GM12892 (cell line): ENCODE measurements at places on chromosomes 16 and 17.

DNA sequence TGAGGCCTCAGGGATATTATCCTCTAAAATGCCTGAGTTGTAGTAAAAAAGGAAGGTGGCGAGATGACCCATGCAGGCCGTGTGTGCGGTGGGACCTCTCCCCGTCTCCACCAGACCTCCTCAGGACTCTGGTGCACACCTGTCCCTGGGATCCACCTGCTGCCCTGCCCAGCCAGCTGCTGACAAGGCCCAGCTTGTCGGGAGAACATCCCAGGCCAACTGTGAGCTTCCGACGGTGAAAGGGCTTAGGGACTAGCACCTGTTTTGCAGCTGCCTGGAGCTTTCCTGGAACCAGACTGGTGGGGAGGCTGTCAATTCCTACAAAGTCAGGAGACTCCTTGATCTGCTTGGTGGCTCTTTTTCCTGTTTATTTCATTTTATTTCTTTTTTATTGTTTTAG, 11.6 kb downstream of the IL34 start:
- no peak for DNase-seq

DNA sequence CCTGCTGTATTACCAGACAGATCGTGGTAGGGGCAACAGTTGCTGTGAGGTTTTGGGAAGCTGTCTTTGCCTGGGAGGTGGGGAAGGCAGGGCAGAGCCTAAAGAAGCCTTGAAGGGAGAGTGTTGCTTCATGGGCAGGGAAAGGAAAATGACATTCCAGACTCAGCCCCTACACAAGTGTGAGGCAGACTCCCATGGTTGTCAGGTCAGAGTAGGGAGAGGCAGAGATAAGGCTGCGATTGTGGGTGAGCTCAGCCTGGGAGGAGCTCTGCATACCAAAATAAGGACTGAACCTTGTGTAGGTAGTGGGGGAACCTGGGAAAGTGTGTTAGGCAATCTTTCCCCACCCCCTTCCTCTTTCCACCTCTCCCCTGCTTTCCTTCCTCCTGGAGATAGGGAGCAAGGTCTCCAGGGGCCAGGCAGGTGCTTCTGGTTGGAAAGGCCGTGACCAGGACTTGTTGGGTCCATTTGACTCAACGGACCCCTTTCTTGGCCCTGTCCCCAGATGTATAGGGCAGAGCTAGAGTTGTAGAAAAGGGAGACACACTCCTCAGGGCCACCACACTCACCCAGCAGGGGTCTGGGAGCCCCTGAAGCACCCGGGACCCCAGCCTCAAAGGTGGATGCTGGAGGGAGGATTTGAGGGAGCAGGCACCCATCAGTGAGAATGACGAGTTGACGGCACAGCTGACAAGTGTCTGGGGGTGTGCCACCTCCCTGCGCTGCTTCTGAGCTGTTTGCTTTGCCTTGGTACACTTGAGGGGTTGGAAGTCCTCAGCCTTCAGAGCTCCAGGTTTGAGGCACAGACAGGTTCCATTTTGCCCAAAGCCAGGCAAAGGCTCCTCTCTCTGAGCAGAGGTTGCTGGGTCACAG, 18.5 kb upstream of the TOB1 start:
- no peak for DNase-seq

- no peak for DNase-seq
Measured at GRCh38 chr17:80124351-80124981, 22.5 kb downstream of the EIF4A3 start.

GRCh38 chr17:77328823-77329740, 188.3 kb downstream of the SEC14L1 start:
- no peak for DNase-seq

DNA sequence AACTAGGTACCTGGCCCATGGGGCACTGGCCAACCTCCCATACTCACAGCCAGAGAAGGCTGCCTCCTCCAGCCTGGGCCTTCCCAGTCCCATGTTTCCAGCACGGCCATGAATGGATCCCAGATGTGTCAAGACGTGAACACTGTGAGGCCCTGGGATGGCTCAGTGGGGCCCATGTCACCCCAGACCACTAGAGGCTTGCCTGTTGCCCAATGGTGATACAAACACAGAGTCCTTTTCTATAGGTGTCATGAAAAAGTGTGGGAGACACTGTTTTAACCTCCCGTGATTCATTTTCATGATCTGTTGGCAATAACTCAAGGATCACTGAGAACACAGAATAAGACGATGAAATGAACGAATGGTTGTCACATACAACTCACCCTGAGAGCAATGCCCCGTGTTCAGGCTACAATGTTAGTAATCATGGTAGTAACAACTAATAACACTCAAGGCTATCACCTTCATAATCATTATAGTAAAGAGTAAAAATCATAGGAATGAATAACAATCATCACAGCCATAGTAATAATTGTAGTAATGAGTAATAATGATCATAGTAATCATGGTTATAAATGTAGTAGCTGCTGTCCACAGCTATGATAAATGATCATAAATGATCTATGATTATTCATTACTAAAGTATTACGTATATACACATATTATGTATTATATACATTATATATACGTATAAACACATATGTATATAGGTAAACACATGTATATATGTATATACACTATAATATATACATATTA, 64.0 kb downstream of the DYNLRB2 start:
- no peak for DNase-seq

DNA sequence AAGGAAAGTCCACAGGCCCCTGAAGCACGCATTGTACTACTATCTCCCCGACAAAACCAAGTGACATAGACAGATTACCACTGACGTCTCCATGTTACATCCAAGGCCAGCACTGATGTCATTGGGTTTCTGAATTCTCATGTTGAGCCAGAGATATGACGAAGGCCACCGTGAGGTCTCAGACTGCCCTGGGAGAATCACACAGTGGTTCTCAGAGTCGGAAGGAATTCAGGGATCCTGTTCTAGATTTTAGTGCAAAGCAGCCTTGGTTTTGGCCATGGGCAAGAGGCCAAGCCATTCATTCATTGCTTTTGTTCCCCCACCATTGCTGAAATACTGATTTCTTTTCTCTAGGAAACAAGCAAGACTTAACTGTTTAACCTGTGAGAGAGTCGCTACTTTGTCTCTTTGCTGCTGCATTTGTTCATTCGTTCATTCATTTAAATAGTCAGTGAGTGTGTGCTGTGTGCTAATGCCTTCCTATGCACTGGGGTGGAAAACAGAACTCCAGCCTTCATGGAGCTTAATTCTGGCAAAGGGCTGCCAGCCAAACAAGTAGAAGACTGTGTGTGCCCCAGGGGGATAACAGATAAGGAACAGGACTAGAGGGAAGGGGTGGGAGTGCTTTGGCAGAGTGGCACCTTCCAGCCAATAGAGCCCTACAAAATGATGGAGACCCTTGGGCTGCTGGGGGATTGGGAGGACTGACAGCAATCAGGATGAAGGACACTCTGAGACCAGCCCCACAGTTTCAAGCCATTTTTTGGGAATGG, 222.3 kb downstream of the MSI2 start:
- DNase-seq = no peak

DNA sequence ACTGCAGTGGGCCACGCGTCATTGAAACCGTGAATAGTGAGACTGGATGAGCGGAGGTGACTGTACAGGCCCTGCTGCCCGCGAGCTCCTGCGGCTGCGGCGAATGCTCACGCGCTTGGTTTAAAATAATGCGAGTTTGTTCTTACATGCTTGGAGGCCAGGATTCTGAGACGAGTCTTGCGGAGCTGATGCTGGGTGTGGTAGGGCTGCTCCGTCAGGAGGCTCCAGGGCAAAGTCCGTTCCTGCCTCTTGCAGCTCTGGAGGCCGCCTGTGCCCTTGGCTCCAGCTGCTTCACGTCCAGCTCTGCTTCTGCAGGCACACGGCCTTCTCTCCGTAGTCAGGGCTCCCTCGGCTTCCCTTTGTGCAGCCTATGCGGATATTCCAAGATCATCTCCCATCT, 9.5 kb downstream of the ACSF3 start:
- no peak for DNase-seq

- DNase-seq = no peak
Measured at GRCh38 chr17:77345260-77345910, 204.6 kb downstream of the SEC14L1 start.

GRCh38 chr17:46984341-46984740, 5.3 kb upstream of the RPRML start:
- DNase-seq = no peak

GRCh38 chr16:27778926-27779570, 229.1 kb downstream of the KATNIP start:
- no peak for DNase-seq

DNA sequence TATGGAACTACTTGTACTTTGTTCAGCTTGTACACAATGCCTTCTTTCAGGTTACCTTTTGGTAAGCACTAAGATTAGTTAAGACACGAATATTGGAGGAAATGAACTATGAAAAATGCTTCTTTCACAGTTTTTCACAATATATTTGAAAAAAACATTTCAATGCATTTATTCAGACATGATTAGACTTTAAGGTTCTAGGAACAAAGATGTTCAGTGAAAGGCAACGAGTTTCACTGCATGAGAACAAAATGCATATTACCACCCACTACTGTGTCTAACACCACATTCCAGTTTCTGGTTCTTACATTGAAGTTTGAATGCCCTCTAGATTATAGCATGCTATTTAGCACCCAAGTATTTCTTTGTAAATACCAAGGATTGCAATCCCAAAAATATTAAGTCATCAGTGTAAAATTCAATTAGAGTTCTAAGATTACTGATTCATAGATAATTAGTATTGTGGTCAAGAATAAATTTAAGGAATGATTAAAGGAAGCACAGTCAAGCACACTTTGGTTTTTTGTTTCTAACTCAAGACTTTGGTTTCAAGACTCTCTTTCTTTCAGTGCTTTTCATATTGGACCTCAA, 261.7 kb downstream of the CEP112 start:
- no peak for DNase-seq

GRCh38 chr17:65942592-65942991, 249.3 kb downstream of the CEP112 start:
- DNase-seq = no peak

DNA sequence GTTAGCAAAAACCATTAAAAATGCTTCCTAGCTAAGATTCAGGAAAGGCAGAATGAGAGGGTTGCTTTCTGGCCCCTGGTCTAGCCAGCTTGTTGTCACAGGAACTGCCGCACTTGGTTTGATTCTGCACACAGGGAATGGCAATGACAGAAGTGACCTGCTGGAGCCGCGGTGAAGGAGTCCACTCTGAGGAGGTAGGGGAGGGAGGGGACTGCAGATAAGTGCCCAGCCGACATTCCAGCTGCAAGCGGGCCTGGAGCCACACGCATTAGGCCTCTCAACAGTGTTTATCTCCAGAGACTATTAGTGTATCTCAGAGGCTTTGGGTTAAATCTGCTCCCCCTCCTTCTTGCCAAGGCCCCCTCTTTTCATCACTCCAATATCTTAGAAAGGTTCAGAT, 38.6 kb downstream of the CDRT15 start:
- no peak for DNase-seq

DNA sequence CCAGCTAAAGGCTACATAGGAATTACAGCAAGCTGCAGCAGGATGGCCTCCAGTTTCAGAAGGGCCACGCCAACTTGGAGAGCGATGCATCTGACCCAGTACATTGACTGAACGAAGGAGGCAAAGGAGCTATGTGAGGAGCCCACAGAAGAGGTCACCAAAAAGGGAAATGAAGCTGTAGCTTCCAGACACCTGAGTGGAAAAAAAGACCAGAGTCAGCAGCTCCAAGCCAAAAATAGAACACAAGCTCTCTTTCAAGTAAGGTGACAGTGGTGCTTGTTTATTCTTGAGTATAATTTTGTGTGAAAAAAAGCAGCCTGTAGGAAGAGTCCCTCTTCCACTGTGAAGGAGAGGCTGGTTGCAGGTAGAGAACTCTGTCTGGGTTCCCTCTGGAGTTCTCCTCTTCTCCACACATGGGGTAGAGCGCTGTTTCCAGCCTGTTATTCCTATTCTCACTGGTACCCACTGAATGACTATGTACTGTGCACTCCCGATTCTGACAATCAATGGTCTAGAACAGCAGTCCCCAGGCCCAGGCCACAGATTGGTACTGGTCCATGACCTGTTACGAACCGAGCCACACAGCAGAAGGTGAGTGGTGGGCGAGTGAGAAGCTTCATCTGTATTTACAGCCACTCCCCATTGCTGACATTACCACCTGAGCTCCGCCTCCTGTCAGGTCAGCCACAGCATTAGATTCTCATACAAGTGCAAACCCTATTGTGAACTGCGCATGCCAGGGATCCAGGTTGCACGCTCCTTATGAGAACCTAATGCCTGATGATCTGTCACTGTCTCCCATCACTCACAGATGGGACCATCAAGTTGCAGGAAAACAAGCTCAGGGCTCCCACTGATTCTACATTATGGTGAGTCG, 15.1 kb downstream of the CCL4 start:
- no peak for DNase-seq

DNA sequence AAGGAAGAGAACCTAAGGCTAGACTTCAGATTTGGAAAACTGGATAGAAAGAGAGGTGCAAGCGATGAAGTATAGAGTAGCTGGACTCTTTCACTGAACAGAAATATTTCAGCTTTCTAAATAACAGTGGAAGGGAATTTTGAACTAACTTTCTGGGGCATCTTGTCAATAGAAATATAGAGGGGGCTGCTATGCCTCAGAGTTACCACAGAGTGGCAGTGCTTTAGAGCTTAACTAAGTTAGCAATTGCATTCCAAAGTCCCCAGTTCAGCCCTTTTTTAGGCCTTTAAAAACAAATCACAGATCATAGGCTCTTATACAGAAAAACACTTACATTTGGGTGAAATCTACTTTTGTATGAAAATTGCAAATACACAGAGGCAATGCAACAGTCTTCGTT, 154.2 kb upstream of the CDH8 start:
- DNase-seq = no peak

GRCh38 chr17:30957741-30958140, 13.1 kb upstream of the RNF135 start:
- DNase-seq = no peak

- no peak for DNase-seq
Measured at GRCh38 chr17:9038380-9038779, 17.1 kb downstream of the NTN1 start.

GRCh38 chr16:80260906-80261311, 279.9 kb upstream of the DYNLRB2 start:
- DNase-seq = no peak

GRCh38 chr17:79563237-79564013, 47.4 kb downstream of the RBFOX3 start:
- no peak for DNase-seq

DNA sequence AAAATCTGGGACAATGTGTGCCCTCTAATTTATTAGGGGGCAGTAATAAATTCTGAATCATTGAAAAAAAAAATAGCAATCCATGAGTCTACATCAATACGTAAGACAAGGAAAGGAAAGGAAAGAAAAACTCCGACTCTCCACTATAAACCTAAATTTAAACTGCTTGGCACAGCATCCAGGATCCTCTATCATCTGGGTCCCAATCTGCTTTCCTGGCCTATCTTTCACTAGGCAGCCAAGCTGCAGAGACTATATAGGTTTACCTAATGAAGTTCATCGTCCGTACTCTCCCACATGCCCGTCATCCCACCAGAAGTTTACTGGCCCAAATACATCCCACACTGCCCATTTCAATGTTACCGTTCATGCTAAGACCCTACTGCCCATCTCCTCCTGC, 179.2 kb downstream of the PARN start:
- no peak for DNase-seq
